ENCODE measurements at places on chromosomes 13 and 19.

- no peak for DNase-seq
These were observed 24.8 kb downstream of the C2CD4C start for GRCh38 chr19:383922-384798.

DNA sequence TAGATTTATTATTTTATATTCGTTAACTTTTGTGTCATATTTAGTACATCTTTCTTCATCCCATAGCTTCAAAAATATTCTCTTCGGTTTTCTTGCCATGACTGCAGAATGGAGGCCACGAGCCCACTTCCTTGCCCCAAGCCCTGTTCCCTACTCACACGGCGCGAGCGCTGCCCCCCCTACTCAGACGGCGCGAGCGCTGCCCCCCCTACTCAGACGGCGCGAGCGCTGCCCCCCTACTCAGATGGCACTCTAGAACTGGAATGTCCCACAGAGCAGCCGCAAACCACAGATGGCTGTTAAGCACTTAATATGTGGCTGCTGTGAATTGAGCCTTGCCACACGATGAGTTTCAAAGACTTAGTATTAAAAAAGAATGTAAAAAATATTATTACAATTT is 102.2 kb upstream of the PEG3 start:
- DNase-seq = no peak

- DNase-seq = no peak
These were observed 67.9 kb upstream of the ZNF724 start for GRCh38 chr19:23318143-23318542.

- no peak for DNase-seq
These were observed 16.5 kb upstream of the CSNK1G2 start for GRCh38 chr19:1924320-1924961.

GRCh38 chr13:78997902-78998629 is 339.1 kb upstream of the OBI1 start:
- DNase-seq = no peak

GRCh38 chr13:101529422-101529821 is 76.9 kb downstream of the ITGBL1 start:
- no peak for DNase-seq

GRCh38 chr19:29714371-29714952 is 599 bp downstream of the C19orf12 start:
- no peak for DNase-seq

DNA sequence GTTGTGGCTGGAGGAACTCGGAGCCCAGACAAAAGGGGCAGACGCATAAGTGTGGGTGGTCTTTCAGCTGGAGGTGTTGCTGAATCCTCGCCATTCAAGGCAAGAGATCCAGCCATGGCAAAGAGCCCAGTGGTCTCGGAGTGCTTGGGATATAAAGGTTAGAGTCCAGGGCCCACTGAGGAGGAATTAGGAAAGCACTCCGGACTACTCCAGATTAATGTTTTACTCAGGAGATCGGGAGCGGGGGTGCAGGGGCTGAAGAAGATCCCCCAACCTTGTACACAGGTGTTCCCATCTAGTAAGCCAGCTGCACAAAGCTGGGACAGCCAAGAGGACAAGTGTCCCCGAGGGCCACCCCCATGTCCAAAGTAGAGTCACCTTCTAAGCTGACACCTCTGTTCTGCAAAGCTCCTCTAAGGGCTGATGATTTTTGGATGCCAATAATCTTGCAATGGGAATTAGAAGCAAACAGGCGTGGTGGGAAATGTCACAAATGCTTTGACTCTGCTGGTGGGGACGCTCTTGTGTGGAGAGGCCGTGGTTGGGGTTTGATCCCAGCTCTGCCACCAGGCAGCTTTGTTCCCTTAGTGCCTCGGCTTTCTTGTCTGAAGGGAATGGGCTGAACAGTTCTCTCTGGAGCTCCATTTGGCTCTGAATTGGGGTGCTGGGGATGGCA is 194.3 kb upstream of the SOX1 start:
- DNase-seq = no peak

- no peak for DNase-seq
These were observed 306.4 kb downstream of the KLF5 start for GRCh38 chr13:73365252-73365651.

GRCh38 chr19:45558399-45558878 is 26.2 kb downstream of the OPA3 start:
- DNase-seq = no peak

DNA sequence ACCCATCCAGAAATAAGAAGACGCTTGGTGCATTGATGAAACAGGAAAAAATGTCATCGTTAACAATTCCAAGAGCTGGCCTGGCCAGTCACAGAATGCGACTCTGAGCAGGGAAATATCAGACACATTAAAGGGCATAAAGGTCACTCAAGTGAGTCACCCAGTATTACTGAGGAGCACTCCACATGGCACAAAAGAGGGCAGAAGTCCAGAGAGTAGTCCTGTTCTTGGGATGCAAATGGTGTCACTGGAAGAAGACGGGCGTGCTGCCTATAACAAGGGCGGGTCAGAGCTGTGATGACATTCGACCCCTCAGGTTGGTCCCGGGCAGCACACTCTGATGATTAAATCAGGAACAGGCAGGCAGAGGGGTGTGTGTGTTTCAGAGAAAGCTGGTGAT is 720.3 kb downstream of the UQCRFS1 start:
- no peak for DNase-seq

- DNase-seq = no peak
These were observed 8.1 kb upstream of the NFIX start for GRCh38 chr19:12987190-12987589.

DNA sequence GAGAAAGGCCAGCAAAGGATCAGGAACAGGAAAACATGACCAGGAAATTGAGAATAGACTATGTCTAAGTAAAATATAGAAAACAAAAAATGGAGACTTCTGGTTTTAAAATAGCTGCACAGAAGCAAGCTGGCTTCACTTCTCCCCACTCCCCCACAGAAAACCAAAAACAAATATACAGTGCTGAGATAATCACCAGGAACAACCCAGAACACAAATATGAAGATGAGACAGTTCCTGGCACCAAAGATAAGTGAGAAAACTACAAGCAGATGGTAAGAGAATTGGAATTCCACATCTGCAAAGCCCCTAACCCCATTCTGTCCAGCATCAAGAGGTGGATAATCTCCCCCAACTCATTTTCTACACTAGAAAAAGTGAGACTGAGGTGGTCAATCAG is 397.7 kb downstream of the SUCLA2 start:
- no peak for DNase-seq

GRCh38 chr19:18488838-18489626 is 32.8 kb downstream of the ELL start:
- DNase-seq = no peak

DNA sequence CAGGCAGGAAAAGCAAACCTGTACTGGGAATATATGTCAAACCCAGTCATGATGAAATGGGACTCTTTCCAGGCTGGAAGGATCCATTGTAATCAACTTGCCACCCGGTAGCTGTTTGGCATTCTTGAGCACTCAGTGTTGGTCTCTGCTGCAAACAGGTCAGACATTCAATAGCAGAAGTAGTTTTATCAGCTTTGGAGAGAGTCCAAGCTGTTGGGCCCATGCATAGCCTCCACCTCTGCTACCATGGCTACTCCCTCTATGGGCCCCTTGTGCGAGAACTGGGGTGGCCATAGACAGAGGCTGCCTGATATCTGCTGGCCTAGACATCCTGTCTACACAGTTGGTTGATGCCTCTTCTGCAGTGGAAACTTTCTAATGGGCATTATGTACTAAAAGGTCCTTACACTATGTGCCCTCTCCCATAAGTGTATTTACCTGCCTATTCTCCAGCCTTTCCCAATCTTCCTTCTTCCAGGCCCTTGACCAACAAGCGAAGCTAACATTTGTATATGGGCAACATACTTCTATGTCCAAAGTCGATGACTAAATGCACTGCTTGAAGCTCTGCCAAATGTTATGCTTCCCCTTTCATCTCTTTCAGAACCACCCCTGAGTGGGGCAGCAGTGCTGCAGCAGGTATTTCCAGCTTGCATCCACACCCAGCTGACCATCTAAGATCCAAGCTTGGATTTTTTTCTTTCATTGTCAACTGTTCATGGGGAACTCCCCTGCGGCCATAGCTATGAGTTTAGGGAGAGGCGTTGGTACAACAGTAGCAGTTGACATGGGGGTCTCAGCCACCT is 5.3 kb upstream of the RNF6 start:
- no peak for DNase-seq

DNA sequence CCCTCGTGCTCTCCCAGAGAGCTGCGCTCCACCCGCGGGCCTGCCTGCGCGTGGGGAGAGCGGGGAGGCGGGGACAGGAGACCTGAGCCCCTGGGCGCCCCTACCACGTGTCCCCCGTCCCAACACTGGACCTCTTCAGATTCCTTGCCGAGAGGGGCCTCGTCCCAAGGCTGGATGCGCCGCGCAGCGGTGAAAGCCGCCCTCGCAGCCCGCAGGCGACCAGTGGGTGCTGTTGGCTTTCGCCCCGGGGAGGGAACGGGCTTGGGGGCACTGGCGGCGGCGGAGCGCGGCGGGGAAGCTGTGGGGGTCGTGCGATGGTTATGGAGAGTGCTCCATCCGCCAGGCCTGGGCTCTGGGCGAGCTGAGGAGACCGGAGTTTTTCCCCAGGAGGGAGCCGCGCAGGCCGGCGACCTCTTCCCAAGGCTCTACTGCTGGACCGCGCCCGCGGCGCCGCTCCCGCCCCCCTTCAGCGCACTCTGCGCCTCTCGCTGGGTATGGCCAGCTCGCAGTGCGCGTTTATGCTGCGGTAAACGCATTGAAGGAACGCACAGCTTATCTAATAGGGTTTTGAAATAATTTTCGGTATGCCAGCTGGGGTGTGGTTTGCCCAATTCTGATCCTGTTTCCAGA is 17.2 kb upstream of the RNF17 start:
- DNase-seq = no peak

Data from NCI-H2107 (cell line).